ENCODE measurements at places on chromosomes 13 and 19.

DNA sequence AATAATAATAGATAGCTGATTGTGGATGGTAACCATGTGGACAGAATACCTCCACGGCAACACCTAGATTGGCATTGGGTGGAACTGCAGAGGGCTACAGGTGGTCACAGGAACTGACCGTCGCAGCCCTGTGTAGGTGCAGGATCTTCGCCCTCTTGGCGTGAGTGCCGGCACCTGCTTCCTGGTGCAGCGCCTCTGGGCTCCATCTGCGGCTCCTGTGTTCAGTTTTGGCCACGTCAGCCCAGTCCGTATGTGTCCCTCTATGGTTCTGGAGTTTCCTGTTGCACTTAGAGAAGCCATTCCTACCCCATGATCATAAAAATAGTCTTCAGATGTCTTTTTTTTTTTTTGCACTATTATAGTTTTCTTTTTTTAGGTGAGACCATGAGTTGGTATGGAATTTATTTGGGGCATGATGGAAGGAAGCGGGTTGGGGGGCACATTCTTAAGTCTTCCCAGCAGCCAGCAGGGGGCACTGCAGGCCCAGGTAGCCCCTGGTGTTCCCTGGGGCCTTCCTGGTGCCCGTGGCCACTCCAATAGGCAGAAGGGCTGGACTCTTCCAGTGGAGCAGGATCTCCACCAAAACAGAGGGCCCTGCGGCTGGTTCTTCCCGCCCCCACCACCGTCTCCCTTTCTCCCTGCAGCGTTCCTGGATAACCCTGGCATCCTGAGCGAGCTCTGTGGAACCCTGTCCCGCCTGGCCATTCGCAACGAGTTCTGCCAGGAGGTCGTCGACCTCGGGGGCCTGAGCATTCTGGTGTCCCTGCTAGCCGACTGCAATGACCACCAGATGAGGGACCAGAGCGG is 10.1 kb upstream of the SLC25A42 start:
- peak; percentile 66 for ATAC-seq

- ATAC-seq, result peak; percentile 20
These were observed 10.2 kb upstream of the JSRP1 start for GRCh38 chr19:2266183-2266993.

GRCh38 chr13:51270623-51271415 is 48.6 kb downstream of the FAM124A start:
- peak; percentile 40 for ATAC-seq

- no peak for ATAC-seq
These were observed 58.0 kb upstream of the IRS2 start for GRCh38 chr13:109844396-109844795.

GRCh38 chr13:106867249-106867648 is 299.3 kb upstream of the ARGLU1 start:
- ATAC-seq, result no peak

GRCh38 chr13:68551701-68552522 is 1321.8 kb upstream of the PCDH9 start:
- ATAC-seq, result no peak

- peak; percentile 8 for ATAC-seq
These were observed 113.2 kb downstream of the TM9SF2 start for GRCh38 chr13:99614465-99614885.

GRCh38 chr13:39596685-39597084 is 6.3 kb downstream of the LHFPL6 start:
- ATAC-seq, result no peak

- ATAC-seq, result no peak
These were observed 1068.0 kb downstream of the SLITRK5 start for GRCh38 chr13:88739195-88739594.

- no peak for ATAC-seq
These were observed 54.1 kb upstream of the ADGRE1 start for GRCh38 chr19:6833166-6833790.

DNA sequence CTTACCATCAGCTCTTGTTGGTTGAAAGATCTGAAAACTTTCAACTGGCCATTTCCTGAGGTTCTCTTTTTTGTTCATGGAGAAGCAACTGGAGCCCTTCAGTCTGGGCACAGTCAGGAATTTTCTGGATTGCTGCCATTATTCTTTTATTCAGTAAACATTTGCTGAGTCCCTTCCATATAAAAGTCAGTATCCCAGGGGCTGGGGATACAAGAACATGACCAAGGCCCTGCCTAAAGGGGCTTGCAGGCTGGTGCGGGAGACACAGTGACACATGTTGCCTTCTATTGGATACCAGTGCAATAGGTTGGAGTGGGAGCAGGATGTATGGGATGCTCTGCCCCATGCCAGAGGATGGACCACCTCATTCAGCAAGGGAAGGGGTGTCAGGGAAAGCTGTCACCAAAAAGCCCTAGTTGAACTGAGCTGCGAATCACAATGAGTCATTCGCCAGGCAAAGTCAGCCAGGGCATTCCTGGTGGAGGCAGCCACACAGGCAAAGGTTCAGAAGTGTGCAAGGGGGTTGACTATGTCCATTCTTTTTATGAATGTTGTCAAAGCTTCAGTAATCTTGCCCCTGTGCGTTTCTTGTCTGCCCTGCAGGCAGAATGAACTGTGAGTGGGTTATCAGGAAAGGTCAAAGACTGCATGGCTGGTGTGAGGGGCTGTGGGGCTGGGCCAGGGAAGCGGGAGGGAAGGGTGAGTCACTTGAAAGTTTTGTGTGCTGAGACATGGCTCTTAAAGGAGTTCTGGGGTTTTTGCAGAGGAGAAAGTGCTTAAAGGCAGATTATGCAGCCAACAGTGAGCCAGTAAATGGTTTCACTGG is 395.9 kb downstream of the KCNRG start:
- no peak for ATAC-seq

DNA sequence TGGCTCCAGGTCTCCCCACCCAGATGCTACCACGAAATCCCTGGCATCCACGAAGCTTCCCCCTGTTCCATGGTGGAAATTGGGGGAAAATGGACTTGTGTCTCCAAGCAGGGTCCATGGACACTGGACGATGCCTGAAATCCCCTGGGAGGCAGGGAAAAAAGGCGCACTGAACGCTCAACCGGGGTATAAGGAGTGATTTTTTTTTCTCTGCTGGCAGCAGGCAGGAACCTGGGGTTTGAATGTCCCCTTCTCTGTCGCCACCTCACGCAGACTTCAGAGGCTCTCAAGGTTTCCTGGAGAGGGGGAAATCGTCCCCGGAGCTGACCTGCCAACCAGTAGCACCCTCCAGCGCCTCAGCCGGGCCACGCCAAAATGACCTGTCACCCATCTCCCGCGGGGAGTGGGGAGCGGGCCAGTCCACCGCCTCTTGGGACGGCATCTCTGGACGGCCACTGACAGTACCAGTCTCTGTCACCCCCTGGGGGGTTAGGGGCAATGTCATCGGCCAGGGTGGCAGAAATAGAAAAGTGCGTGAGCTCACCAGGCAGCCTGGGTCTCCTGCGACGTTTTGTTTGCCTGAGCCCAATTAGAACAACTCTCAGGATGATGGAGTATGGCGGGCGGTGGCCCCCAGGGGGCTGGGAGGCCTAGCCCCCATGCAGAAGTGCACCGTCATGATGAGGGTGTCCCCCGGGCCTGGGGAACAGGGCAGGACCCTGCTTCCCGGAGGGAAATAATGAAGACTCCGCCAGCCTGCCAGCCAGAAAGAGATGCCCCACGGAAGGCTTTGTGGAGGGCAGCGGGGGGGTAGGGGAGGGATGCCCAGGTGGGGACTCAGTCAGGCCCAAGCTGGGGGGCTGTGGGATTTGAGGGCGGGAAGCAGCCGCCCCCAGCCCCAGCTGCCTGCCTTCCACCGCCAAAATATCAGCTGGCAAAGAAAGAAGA is 2.6 kb downstream of the PTPRS start:
- ATAC-seq, result peak; percentile 31

DNA sequence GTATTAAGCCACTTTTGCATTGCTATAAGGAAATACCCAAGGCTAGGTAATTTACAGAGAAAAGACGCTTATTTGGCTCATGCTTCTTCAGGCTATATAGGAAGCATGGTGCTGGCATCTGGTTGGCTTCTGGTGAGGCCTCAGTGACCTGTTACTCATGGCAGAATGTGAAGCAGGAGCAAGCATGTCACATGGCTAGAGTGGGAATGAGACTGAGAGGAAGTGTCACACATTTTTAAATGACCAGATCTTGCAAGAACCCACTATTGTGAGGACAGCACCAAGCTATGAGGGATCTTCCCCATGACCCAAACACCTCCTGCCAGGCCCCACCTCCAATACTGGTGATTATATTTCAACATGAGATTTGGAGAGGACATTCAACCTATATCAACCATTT is 25.7 kb upstream of the IGFL4 start:
- no peak for ATAC-seq

GRCh38 chr19:35135389-35135909 is 590 bp upstream of the LGI4 start:
- peak; percentile 78 for ATAC-seq

GRCh38 chr13:74230984-74231501 is 96.8 kb upstream of the KLF12 start:
- no peak for ATAC-seq

GRCh38 chr13:79846386-79846785 is 365.4 kb downstream of the NDFIP2 start:
- ATAC-seq, result no peak

- ATAC-seq, result peak; percentile 79
These were observed 6.1 kb downstream of the BEST2 start for GRCh38 chr19:12757544-12758274.

DNA sequence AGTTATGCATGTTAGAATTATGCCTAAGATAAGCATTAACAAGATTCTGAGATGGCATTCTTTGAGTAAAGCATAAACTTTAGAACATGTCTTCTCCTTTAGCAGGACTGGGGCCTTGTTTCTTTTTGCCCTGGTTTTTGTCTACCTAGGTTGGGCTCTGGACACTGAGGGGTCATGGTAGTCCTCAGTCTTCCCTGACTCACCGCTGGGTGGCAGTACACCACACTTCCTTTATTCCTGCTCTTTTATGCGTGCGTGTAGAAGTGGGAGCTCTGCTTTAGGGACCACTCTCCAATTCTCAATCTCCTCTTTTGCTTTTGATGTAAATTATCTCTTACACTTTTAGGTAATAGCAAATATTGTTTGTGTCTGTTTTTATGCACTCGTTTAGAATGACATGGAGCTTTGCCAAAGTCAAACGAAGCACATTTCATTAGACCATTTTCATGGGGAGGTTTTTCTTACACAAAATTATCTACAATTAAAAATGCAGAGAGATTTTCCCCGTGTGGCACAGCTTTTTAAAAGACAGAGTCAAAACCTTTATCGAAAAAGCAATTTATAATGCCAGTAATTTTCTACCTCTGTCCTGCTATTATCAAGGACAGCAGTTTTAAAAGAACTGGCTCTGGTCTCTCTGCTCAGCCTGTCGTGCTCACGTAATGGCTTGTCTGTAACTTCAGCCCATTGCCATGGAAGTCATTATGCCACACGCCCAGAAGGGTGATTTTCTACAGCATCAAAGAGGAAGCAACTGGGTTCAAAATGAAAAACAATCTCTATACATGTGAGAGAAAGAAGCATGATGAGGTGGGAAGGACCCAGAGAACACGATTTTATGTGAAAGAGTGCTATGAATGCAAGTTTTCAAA is 413.9 kb downstream of the COG6 start:
- ATAC-seq, result peak; percentile 76

GRCh38 chr13:80529734-80530133 is 188.8 kb upstream of the SPRY2 start:
- no peak for ATAC-seq

DNA sequence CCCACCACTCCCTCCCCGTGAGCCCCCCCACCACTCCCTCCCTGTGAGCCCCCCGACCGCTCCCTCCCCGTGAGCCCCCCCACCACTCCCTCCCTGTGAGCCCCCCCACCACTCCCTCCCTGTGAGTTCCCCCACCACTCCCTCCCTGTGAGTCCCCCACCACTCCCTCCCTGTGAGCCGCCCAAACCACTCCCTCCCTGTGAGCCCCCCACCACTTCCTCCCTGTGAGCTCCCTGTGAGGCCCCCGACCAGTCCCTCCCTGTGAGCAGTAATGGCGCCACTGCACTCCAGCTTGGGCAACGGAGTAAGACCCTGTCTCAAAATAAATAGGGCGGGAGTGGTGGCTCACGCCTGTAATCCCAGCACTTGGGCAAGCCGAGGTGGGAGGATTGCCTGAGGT is 9.9 kb downstream of the ABCA7 start:
- ATAC-seq, result no peak

- ATAC-seq, result peak; percentile 80
These were observed 20.2 kb downstream of the CARM1 start for GRCh38 chr19:10891405-10892086.

DNA sequence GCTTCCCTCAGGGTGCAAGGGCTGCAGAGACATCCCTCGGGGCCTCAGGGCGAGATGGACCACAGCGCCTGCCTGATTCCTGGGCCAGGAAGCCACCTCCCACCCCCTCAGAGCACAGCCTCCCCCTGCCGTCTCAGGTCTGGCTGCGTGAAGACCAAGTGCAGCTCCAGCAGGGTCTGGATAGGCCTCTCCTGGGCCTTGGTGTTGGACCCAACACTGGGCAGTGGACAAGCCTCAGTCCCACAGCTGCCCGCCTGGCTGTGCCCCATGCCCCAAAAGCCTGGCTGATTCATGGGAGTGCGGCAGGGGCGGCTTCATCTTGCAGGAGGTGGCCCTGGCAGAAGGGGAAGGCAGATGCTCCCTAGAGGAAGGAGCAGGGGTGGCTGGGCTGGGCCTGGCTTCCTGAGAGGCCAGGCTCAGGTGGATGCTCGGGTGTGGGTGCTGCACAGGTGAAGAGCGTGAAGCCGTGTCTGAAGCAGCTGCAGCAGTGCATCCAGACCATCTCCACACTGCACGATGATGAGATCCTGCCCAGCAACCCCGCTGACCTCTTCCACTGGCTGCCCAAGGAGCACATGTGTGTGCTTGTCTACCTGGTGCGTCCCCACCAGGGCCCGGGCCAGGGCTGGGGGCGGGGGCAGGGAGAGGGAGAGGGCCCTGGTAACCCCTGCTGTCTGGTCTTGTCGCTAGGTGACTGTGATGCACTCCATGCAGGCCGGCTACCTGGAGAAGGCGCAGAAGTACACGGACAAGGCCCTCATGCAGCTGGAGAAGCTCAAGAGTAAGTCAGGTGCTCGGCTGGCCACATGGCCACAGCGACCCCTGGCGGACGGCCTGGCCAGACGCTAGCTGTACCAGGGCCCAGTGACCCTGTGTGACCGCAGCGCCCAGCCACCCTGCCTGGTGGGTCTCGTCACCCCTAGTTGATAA is 21.7 kb downstream of the MAU2 start:
- ATAC-seq, result peak; percentile 72

- no peak for ATAC-seq
These were observed 865.1 kb downstream of the EFNB2 start for GRCh38 chr13:105670179-105670990.

- no peak for ATAC-seq
These were observed 18.6 kb upstream of the COG3 start for GRCh38 chr13:45446181-45446580.

- peak; percentile 63 for ATAC-seq
These were observed 25.9 kb downstream of the RCN3 start for GRCh38 chr19:49553451-49554271.

DNA sequence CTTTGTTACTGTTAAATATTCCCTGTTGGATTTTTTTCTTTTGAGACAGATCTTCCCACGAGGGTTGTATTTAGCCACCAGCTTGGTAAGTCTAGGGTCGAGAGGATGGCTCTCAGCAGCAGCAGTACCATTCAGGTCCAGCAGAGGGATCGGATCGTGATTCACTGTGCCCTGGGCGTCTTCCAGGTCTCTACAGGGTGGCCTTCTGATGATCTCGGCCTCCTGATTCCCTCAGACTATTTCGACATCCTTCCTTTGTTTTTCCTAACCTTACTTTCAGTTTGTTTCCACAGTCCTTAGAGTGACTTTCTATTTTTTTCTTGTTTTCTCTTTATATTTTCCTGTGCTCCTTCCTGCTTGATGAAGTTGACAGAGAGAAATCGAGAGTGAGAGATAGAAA is 1436.9 kb downstream of the UQCRFS1 start:
- ATAC-seq, result no peak
